Fibroblast of lung (primary cell): ENCODE measurements at places on chromosomes 11 and 22. TPM values are rescaled to one million over a fixed set of nuclear protein-coding genes. Genes with fewer than 3 reads are reported as not detected.

Gene MS4A7
- 0.26 TPM in 1 of 2 replicates, not detected in the other for total RNA-seq

DNA sequence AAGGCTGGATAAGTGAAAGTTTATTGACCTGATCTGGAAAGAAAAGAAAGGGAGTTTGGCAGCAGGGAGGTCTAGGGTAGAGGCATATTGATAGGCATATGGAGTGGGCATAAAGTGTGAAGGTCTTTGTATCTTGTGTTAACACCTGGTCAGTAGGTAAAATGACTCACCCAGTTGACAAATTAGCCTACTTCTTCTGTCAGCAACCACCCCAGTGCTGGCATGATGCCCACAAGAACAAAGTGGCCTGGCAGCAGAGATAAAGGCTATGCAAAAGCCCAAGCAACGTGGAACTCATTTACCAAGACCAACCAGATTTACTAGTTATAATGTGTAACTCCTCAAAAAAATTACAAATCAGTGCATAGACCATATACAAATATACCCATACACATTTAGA is 4.9 kb downstream of the OR10A3 start:
- no peak overlapping the region for H3K27ac ChIP-seq
- H3K4me1 ChIP-seq = no peaks in the 10 kb centered on the region
- DNase-seq = no peak
- H3K4me3 ChIP-seq = no peak overlapping the region
- no peaks in the 10 kb centered on the region for H3K36me3 ChIP-seq
- H3K27me3 ChIP-seq = no peaks in the 10 kb centered on the region

DNA sequence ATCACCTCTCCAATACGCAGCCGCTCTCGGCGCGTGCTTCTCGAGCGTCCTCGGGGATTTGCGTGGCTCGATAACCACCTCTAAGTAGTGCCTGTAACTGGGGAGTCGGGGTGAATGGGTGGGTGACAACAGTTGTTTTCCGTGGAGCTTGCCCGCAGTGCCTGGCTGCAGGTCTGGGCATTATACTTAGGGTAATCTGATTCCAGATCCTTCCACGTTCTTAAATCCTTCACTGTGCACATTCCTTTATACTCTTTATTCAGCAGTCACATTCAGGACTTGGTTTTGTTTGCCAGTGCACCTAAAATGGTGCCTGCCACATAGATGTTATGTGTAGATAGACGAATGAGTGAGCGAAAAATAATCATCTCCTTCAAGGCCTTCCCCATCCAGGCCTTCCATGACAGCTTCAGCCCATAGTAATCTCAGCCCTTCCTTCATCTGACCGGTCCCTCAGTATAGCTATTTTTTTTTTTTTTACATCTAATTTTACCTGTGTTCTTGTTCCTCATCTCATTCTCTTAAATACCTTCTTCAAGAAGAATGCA is 602 bp downstream of the NAT10 start:
- H3K27ac ChIP-seq = peak overlapping the region; percentile 97
- H3K27me3 ChIP-seq = no peaks in the 10 kb centered on the region
- H3K4me1 ChIP-seq = no peaks in the 10 kb centered on the region

Gene SYT8
- not detected in 2 replicates for total RNA-seq

DNA sequence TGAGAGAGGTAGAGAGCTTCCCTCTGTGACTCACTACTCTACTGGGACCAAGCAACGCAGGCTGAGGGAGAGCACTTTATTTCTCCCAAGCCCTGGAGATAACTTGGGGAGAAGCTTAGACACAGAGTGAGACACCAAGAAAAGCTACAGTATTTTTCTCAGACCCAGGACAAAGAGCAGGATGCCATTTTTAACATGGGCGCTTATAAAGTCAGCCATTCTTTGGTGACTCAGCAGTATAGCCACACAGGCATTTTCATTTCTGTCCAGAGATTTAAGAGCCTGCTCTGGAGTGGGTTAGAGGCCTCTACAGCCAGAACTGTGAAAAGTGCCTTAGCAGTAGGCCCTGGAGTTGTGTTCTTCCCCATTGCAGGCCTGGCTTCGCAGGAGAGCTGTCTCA is 55.0 kb upstream of the GLYAT start:
- no peak for DNase-seq
- no peaks in the 10 kb centered on the region for H3K4me1 ChIP-seq
- no peaks in the 10 kb centered on the region for H3K36me3 ChIP-seq
- H3K4me3 ChIP-seq = no peak overlapping the region
- no peak overlapping the region for H3K27ac ChIP-seq
- H3K27me3 ChIP-seq = no peaks in the 10 kb centered on the region

Gene PATE4
- not detected in 2 replicates for total RNA-seq

- H3K4me3 ChIP-seq = no peak overlapping the region
- no peak for DNase-seq
- no peaks in the 10 kb centered on the region for H3K4me1 ChIP-seq
Measured at GRCh38 chr11:76291576-76292526, 85.5 kb upstream of the WNT11 start.

Gene APOL5
- not detected in 2 replicates for total RNA-seq

DNA sequence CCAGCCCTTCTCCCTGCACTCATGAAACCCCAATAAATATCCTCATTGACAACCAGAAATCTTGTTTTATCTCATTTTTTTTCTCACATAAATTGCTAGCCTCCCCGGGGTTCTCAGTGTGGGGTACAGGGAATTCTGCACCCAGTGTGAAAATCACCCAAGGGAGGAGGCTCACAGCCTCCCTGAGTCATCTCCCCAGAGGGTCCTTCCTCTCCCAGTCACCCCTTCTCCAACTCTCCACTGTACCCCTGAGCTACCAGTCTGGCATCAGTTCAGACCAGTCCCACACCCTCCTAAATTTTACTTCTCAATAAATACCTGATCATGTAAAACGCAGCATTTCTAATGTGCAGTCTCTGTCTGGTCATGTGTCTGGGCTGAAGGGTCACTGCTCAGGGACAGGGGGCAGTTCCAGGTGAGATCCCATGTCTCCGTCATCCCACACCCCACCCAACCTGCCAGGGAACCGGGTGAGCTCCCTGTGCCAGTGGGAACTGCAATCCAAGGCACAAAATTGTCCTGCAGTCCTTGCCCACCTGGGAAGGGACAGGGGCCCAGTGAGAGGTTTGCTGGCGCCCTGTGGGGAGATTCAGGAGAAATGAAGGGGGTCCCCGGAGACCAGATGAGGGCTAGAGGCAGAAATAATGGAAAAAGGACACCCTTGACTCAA is 8.3 kb downstream of the IGLL5 start:
- H3K27ac ChIP-seq = no peak overlapping the region
- no peaks in the 10 kb centered on the region for H3K27me3 ChIP-seq
- no peak overlapping the region for H3K4me3 ChIP-seq
- no peaks in the 10 kb centered on the region for H3K36me3 ChIP-seq

DNA sequence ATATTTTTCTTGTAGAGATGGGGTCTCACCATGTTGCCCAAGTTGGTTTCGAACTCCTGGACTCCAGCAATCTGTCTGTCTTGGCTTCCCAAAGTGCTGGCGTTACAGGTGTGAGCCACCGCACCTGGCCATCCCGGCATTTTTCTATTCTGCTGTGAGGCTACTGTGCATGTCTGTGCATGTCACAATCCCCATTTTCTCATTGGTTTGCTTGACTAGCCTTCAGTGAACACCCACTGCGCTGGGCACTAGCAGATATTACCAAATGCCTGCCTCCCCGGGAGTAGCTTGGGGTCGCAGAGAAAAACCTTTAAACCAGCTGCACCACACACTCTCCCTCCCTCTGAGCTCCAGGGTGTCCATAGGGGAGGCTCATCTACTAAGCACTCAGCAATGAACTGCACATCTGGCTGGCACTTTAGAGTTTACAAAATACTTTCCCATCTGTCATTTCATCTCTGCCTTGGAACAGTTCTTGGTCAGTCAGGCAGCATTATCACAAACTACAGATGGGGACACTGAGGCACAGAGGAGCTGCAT is 4.9 kb downstream of the CSNK1E start:
- H3K4me1 ChIP-seq = peaks cover 47% of the 10 kb centered on the region
- H3K4me3 ChIP-seq = no peak overlapping the region
- H3K27me3 ChIP-seq = no peaks in the 10 kb centered on the region
- peak; percentile 49 for DNase-seq

DNA sequence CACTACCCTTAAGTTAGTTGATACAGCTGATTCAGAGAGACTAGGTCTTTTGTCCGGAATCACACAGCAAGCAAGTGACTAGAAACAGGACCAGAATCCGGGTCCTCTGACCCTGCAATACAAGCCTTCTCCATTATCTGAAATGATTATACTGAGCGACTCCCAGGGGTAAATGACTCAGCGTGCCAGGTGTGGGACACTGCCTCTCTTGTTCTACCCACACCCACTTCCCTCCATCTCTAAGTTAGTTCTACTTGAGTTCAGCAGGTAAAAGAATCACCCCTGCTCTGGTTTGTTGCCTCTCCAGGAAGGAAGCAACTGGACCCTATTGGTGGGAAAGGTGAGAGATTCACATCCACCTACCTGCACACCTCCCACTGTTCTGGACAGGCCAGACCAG is 156.9 kb downstream of the DBX1 start:
- DNase-seq = no peak
- H3K27ac ChIP-seq = no peak overlapping the region
- H3K36me3 ChIP-seq = peaks cover 5% of the 10 kb centered on the region
- no peak overlapping the region for H3K4me3 ChIP-seq
- H3K4me1 ChIP-seq = no peaks in the 10 kb centered on the region

- H3K36me3 ChIP-seq = no peaks in the 10 kb centered on the region
- H3K27me3 ChIP-seq = peaks cover under 1% of the 10 kb centered on the region
- H3K27ac ChIP-seq = no peak overlapping the region
Measured at GRCh38 chr11:76298255-76298654, 82.7 kb downstream of the THAP12 start.

DNA sequence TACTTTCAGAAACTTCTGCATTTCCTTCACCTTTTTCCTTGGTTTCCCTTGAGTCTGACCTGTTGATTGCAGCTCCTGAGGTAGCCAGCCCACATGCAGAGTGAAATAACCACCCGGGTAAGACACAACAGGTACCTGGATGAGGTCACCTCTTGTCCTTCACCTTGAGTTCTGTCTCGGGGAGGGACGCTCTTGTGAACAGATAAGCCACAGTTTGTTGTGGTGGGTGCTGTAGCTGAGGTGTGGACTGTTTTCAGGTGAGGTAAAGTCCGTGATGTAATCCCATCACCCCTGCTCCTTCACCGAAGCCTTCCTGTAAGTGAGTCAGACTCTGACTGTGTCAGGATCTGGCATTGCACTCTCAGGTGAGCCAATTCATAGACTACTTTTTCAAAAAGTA is 183.1 kb downstream of the NAV2 start:
- H3K4me1 ChIP-seq = peaks cover 1% of the 10 kb centered on the region
- peaks cover 7% of the 10 kb centered on the region for H3K36me3 ChIP-seq
- DNase-seq = no peak
- H3K4me3 ChIP-seq = no peak overlapping the region
- H3K27ac ChIP-seq = no peak overlapping the region
- H3K27me3 ChIP-seq = no peaks in the 10 kb centered on the region

- H3K4me3 ChIP-seq = no peak overlapping the region
- no peaks in the 10 kb centered on the region for H3K4me1 ChIP-seq
- H3K36me3 ChIP-seq = no peaks in the 10 kb centered on the region
- peak; percentile 41 for DNase-seq
- no peaks in the 10 kb centered on the region for H3K27me3 ChIP-seq
Measured at GRCh38 chr11:109552376-109552775, 130.4 kb downstream of the C11orf87 start.

DNA sequence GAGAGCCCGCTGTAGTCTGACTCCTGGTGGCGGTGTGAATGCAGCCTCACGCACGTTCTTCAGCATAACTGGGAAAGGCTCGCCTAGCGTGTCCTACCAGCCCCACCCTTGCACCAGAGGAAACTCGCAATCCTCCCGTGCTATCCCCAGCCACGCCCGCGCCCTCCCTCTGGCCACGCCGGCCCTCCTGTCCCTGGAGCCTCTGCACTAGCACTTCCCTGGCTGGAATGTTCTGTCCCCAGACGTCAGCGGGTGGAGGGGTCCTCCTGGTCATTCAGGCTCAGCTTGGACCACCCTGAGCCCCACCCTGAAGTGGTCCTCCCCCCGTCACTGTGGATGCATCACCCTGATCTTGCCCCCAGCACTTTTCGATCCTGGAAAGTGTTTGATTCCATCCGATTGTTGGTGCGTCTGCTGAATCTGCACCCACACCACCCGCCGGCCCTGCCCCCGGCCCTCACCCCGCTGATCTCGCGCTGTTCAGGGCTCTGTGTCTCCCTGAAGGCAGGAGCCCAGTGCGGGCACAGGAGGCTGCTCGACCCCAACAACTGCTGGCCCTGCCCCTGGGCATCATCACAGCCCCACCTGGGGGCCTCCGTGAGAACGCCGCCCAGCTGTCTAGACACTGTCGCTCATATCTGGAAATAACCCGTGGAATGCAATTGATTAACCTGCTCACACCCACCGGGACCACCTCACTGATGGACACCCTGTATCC is 437.0 kb downstream of the TBC1D22A start:
- no peak for DNase-seq
- H3K27me3 ChIP-seq = no peaks in the 10 kb centered on the region
- no peak overlapping the region for H3K4me3 ChIP-seq
- H3K4me1 ChIP-seq = no peaks in the 10 kb centered on the region
- H3K36me3 ChIP-seq = no peaks in the 10 kb centered on the region

DNA sequence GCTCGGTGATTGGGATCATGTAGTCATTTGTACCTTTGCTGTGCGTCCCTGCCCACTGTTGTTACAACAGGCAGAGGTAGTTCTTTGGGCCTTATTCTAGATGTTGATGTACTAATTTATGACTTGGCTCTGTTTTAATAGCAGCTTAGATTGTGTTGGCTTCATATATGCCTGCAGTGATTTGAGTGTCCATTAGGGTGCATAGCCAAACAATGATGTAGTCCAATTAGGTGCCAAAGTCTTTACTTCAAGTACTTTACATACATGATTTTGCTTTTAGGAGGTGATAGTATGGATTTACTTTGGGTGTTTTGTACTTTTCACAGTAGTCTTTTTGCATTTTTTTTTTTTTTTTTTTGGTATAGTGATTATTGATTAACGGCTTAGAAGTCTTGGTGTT is 46.4 kb downstream of the PPP6R3 start:
- H3K36me3 ChIP-seq = no peaks in the 10 kb centered on the region
- no peak overlapping the region for H3K27ac ChIP-seq
- DNase-seq = no peak
- H3K4me1 ChIP-seq = peaks cover 2% of the 10 kb centered on the region
- no peak overlapping the region for H3K4me3 ChIP-seq
- H3K27me3 ChIP-seq = no peaks in the 10 kb centered on the region

- no peak overlapping the region for H3K4me3 ChIP-seq
- H3K4me1 ChIP-seq = no peaks in the 10 kb centered on the region
- H3K36me3 ChIP-seq = no peaks in the 10 kb centered on the region
- DNase-seq = no peak
Measured at GRCh38 chr22:49515475-49515874, 312.2 kb downstream of the BRD1 start.

- DNase-seq = no peak
- H3K4me1 ChIP-seq = no peaks in the 10 kb centered on the region
- no peak overlapping the region for H3K27ac ChIP-seq
- no peaks in the 10 kb centered on the region for H3K36me3 ChIP-seq
- H3K27me3 ChIP-seq = peaks cover 30% of the 10 kb centered on the region
Measured at GRCh38 chr11:64647019-64647779, 56.2 kb downstream of the SLC22A12 start.

DNA sequence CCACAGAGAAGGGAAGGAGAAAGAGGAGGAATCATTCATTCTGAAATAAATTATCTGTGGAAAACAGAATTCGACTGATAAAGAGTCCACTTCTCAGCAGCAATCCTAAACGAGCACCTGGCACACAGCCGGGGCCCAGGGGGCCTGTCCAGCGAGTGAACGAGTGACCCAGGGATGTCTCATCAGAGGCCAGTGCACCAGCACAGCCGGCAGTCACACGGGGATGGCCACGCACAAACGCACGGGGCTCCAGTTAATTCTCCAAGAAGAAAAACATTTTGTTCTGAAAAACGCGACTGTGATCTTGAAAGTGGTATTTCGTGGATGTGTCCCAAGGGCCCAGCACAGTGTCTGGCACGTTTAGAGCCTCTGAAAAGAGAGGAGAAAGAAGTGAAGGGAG is 154.6 kb downstream of the BRD1 start:
- no peak overlapping the region for H3K4me3 ChIP-seq
- DNase-seq = no peak
